ENCODE measurements at places on chromosomes 7 and 10. TPM values are rescaled to one million over a fixed set of nuclear protein-coding genes. Genes with fewer than 3 reads are reported as not detected.

DNA sequence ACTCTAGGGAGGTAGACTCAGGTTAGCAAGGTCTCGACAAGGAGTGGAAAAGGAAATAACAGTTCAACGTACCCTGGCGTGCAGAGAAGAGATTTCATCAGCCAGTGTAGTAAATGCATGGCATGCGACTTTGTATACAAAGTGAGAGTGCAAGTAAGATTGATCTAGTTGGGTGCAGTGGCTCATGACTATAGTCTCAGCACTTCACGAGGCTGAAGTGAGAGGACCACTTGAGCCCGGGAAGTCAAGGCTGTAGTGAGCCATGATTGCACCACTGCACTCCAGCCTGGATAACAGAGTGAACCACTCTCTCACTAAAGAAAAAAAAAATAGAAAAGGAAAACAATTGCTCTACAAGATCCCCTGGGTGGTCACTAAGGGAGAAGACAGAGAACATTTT, 528.6 kb downstream of the SORCS1 start:
- DNase-seq, result no peak

- DNase-seq, result no peak
These were observed 51.8 kb upstream of the FAM133B start for GRCh38 chr7:92641921-92642511.

GRCh38 chr7:81273601-81274397, 354.9 kb upstream of the SEMA3C start:
- no peak for DNase-seq

Gene FKBP6
- not detected for total RNA-seq
